Smooth muscle cell of bladder (primary cell): ENCODE measurements at places on chromosomes 12 and 14. TPM values are rescaled to one million over a fixed set of nuclear protein-coding genes. Genes with fewer than 3 reads are reported as not detected.

The GDF3 gene
- total RNA-seq = not detected in 2 replicates

The GPR135 gene
- 2.1 and 3.2 TPM in 2 replicates for total RNA-seq

The RAD51AP1 gene
- 1.3 and 1.7 TPM in 2 replicates for total RNA-seq

The KRT77 gene
- total RNA-seq = not detected in 2 replicates

The STXBP6 gene
- 7.3 and 8.5 TPM in 2 replicates for total RNA-seq

The CEBPE gene
- total RNA-seq = not detected in 2 replicates

The IL22 gene
- not detected in 2 replicates for total RNA-seq

The PFKM gene
- total RNA-seq = 72.8 and 89.0 TPM in 2 replicates

The ADAMTS20 gene
- under 0.01 TPM in 1 of 2 replicates, not detected in the other for total RNA-seq

The ASCL1 gene
- total RNA-seq = not detected in 2 replicates

The LTB4R2 gene
- total RNA-seq = 1.6 and 2.7 TPM in 2 replicates

The LHX5 gene
- total RNA-seq = not detected in 2 replicates

The ERBB3 gene
- 0.28 TPM in 2 replicates for total RNA-seq

The CLEC12A gene
- not detected in 2 replicates for total RNA-seq

The STON2 gene
- total RNA-seq = 0.28 and 0.46 TPM in 2 replicates

The PRB2 gene
- not detected in 2 replicates for total RNA-seq

The SMCO2 gene
- 0.14 TPM in 1 of 2 replicates, not detected in the other for total RNA-seq

The DICER1 gene
- 25.1 and 32.1 TPM in 2 replicates for total RNA-seq

The KIF5A gene
- 0.09 and 0.14 TPM in 2 replicates for total RNA-seq

The ABCC9 gene
- 10.7 and 26.7 TPM in 2 replicates for total RNA-seq

The PLEKHG7 gene
- not detected in 2 replicates for total RNA-seq

The MIP gene
- not detected in 2 replicates for total RNA-seq

The MYF6 gene
- not detected in 2 replicates for total RNA-seq
